LHCN-M2 (cell line): ENCODE measurements at places on chromosomes 11 and 22. TPM values are rescaled to one million over a fixed set of nuclear protein-coding genes. Genes with fewer than 3 reads are reported as not detected.

DNA sequence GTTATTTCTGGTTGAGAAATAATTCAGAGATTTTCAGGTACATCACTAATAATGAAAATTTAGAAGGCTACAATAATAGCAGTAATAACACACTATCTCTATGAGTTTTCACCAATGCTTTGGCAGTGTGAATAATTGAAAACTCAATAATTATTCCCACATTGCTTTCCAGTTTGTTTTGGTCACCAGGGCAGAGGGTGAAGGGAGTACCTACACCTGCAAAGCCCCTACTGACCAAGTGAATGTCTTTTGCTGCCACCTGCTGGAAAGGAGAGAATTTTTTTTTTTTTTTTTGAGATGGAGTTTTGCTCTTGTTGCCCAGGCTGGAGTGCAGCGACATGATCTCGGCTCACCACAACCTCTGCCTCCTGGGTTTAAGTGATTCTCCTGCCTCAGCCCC, 3.2 kb downstream of the NELL1 start:
- DNase-seq: no peak

- DNase-seq: no peak
Measured at GRCh38 chr11:95888852-95889251, 35.1 kb downstream of the MTMR2 start.

DNA sequence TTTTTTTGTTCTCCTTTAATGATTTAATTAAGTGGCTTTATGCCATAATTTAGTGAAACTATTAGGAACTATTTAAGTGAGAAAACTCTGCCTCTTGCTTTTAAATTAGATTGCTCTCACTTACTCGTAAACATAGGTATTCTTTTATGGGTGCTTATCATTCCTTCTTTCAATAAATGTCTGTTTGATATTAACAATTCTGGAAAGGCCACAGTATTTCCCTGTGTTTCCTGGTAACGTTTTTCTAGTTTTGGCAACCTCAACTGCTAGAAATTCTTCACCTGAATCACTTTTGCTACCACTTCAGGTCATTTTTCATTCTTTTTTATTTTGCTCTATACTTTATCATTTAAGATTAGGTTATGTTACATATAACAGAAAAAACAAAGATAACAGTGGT, 19.9 kb upstream of the NCR3LG1 start:
- no peak for DNase-seq

DNA sequence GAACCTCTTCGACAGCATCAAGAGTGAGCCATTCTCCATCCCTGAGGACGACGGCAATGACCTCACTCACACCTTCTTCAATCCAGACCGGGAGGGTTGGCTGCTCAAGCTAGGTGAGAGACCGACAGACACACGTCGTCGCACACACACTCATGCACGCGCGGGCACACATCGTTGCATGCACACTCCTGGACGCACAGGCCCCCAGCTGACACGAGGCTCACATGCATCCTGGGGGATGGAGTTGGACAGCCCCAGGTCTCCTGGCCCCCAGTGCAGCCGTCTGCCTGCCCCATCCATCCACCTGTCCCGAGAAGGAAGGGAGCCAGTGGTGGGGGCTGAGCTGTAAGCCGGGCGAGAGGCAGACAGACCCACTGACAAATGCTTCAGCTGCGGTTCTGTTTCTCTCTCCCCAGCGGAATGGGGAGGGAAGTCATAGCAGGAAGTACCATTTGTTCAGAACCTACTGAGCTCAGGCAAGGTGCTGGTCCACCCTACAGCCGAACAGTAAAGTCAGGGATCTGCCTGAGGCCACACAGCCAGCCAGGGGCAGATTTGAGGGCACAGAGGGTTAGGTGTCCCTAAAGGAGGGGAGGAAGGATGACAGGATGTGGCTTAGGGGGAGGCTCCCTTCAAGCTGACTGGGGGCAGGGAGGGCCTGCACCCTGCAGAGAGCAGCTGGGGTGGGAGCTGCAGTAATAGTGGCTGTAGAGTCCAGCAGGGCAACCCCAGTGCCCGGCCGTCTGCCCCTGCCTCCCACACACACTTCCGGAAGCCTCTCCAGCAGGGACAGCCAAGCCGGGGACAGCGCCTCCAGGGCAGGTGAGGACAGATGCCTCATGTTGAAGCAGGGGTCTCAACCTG, 27.1 kb downstream of the CYTH4 start:
- peak; percentile 23 for DNase-seq

GRCh38 chr11:130740819-130741218, 175.5 kb downstream of the SNX19 start:
- no peak for DNase-seq

GRCh38 chr11:44928144-44928543, 22.5 kb downstream of the TP53I11 start:
- DNase-seq: no peak

GRCh38 chr22:37019309-37020191, at the start of the genes MPST and TST:
Gene MPST, plus strand, starts transcription at chr22:37019742. Its CDS starts 95 bp downstream, at chr22:37019837.
Gene TST, minus strand, starts transcription at chr22:37019447. Its CDS starts 715 bp downstream, at chr22:37018732.
- peak; percentile 47 for DNase-seq

DNA sequence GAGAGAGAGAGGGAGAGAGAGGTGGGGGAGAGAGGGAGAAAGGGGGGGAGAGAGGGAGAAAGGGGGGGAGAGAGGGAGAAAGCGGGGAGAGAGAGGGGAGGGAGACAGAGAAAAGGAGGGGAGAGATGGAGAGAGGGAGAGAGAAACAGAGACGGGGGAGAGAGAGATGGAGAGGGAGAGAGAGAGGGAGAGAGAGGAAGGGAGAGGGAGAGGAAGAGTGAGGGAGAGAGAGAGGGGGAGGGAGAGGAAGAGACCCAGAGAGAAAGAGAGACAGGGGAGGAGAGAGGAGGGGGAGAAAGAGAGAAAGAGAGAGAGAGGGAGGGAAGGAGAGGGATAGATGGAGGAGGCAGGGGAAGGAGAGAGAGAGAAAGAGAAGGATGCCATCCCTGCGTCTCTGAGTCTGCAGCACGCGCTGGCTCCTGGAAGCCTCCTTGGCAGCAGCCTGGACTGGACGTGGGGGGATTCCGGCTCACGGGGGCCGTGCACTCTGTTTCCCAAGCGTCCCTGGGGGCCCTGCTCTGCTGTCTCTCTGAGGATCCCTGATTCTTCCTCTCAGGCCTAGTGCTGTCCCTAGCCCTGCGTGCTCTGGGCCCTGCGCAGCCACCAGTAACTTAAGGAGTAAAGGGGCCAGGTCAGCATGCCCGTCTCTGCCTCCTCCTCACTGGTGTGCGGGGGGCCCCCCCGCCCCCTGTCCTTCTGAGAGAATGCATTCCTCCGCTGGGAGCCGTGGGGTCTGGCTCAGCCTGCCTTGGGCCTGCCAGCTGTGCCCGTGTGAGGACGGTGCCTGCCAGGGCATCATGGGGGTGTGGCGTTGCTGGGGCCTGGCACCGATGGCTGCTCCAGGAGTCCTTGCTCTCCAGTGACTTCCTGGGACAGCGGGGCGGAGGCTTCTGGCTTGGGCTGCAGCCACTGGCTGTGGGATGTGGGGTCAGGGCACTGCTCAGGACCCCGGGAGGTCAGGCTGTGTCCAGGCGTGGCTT, 429.5 kb downstream of the TBC1D22A start:
- DNase-seq: no peak

GRCh38 chr11:70033711-70034070, 44.4 kb upstream of the ANO1 start:
- no peak for DNase-seq

GRCh38 chr11:119560961-119561360, 138.0 kb upstream of the THY1 start:
- no peak for DNase-seq

GRCh38 chr22:49303781-49304461, 523.8 kb downstream of the BRD1 start:
- no peak for DNase-seq

DNA sequence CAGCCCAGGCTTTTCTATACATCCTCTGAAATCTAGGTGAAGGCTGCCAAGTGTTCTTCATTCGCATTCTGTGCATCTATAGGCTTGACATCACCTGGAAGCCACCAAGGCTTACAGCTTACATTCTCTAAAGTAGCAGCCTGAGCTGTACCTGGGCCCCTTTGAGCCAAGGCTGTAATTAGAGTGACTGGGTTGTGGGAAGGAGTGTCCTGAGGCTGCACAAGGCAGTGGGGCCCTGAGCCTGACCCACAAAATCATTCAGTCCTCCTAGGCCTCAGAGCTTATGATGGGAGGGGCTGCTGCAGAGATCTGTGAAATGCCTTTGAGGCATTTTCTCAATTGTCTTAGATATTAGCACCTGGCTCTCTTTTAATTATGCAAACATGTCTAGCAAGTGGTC, 33.0 kb upstream of the RDX start:
- no peak for DNase-seq

DNA sequence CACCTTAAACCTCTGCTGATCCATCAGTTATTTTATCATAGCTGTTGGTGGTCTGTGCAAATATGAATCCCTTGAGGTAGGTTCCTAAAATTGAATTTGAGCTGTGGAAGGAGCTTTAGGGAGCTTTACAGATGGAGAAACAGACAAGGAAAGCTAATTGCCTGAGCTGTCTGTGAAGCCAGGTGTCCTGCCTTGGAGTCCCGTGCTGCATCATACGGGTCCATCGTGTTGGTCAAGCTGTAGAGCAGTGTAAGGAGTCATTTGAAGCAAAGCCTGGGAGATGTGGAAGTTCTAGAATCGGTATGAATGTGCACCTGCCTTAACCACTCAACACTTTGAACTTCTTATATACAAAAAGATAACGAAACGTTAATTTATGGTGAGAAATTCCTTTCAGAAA, 1.0 kb downstream of the POLA2 start:
- no peak for DNase-seq

- DNase-seq: no peak
Measured at GRCh38 chr22:50134481-50134880, 36.0 kb upstream of the PANX2 start.

KRTAP5-2 gene
- total RNA-seq: not detected in 2 replicates

KLHL35 gene
- total RNA-seq: 5.7 and 10.1 TPM in 2 replicates

MB gene
- total RNA-seq: not detected in 2 replicates

APOL3 gene
- total RNA-seq: 1.5 and 3.2 TPM in 2 replicates

OR51F1 gene
- total RNA-seq: not detected in 2 replicates

FOLH1 gene
- total RNA-seq: not detected in 2 replicates

ZDHHC5 gene
- 50.3 and 55.1 TPM in 2 replicates for total RNA-seq

TSGA10IP gene
- total RNA-seq: 0.06 TPM in 1 of 2 replicates, not detected in the other

RAG2 gene
- total RNA-seq: not detected in 2 replicates

SPDYC gene
- not detected in 2 replicates for total RNA-seq

MAPK8IP2 gene
- total RNA-seq: 0.13 and 0.17 TPM in 2 replicates

SLC1A2 gene
- 0.38 and 0.40 TPM in 2 replicates for total RNA-seq
